ENCODE measurements at places on chromosomes 13 and 19.

DNA sequence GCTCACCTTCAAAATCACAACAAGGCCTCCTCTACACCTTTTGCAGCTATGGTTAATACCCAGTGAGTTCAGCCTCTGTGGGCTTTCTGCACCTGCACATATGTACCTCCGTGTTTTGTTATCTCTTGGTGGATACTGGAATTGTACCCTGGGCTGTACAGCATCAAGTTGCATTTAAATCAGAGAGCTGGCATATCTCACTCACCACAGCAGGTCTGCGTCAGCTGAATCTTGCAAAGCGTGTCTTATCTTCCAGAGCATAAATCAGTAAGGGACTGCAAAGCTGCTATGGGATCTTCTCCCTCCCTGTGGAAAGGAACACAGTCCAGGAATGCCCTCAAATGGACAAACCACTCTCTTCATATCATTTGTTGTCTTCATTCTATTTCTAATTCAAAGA, 1048.7 kb downstream of the UQCRFS1 start:
- no peak for DNase-seq

GRCh38 chr19:15251749-15252397, 19.6 kb upstream of the EPHX3 start:
- peak; percentile 2 for DNase-seq

DNA sequence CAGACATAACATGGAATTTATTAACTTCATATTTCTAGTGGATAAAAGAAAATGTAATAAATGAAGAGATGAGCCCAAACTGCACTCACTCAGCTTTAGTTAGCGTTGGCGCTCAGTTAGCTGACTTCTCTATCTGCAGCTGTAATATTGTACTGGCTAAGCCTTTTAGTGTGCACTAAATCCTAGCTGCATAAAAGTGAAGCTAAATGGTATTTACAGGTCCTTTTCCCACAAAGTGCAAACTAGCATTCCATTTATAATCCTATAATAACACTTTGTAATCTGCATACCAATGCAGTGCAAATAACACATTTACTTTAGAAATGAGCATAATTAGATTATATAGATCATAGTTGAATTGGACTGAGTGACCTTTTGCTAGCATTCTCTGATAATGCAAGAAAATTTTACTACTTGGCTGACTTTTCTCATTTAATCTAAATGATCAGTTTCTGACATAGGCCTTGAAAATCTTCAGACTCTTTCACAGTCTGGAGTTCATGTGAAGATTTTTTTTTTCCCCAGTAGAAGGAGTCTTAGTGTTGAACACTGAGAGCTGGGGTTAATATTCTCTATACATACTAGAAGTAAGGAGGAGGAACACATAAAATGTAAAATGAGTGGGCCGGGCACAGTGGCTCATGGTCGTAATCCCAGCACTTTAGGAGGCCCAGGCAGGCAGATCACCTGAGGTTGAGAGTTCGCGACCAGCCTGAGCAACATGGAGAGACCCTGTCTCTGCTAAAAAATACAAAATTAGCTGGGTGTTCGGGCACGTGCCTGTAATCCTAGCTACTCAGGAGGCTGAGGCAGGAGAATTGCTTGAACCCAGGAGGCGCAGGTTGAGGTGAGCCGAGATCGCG, 1426.4 kb downstream of the PCDH9 start:
- DNase-seq, result no peak

- DNase-seq, result no peak
Observed at GRCh38 chr19:38842439-38843174, 7.2 kb downstream of the HNRNPL start.

DNA sequence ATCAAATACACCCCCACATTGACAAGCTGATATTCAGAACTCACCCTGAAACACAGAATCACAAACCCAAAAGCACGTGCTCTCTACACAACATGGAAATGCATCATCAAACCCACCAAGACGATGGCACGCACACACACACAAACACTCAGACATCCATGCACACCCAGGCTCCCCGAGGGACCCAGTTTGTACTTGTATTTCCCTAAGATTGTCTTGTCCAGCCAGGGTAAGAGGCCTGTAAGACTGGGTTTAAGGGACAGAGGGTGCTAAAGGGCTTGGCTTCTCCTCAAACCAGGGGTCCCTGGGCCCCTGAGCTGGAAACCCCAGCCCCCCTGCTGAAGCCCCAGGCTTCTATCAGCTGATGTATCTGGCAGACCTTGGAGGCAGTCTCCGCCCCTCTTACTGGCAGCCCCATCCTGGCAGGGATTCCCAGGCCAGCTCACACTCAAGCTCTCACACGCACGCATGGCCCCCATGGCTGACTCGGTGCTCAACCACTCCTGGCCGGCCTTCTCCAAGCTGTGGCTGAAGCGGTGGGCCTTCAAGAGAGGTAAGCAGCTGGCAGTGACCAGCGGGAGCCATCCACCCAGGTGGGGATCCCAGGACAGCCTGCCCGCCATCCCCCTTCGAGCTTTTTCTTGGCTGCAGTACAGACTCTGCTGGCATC, 6.5 kb downstream of the ARHGEF18 start:
- DNase-seq, result no peak

GRCh38 chr19:3604987-3605343, 1.7 kb downstream of the TBXA2R start:
- no peak for DNase-seq

GRCh38 chr13:102817907-102818306, 19.0 kb downstream of the BIVM start:
- DNase-seq, result no peak

DNA sequence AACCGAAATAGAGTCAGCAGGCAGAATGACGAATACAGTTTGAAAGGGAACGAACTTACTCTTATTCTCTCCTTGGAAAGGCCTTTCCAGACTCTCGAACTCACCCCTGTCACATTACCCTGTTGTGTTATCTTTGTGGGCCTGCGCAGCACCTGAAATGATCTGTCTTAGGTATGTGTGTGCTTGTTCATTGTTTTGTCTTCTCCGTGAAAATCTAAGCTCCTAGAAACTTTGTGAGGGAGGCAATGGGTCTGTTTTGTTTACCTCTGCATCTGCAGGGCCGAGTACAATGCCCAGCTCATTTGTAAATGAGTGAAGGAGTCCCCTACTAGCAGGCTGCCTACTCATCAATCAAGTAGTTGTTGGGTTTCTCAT, 19.6 kb downstream of the HMGB1 start:
- peak; percentile 61 for DNase-seq

- no peak for DNase-seq
Observed at GRCh38 chr13:95457294-95457693, 95.2 kb upstream of the CLDN10 start.

DNA sequence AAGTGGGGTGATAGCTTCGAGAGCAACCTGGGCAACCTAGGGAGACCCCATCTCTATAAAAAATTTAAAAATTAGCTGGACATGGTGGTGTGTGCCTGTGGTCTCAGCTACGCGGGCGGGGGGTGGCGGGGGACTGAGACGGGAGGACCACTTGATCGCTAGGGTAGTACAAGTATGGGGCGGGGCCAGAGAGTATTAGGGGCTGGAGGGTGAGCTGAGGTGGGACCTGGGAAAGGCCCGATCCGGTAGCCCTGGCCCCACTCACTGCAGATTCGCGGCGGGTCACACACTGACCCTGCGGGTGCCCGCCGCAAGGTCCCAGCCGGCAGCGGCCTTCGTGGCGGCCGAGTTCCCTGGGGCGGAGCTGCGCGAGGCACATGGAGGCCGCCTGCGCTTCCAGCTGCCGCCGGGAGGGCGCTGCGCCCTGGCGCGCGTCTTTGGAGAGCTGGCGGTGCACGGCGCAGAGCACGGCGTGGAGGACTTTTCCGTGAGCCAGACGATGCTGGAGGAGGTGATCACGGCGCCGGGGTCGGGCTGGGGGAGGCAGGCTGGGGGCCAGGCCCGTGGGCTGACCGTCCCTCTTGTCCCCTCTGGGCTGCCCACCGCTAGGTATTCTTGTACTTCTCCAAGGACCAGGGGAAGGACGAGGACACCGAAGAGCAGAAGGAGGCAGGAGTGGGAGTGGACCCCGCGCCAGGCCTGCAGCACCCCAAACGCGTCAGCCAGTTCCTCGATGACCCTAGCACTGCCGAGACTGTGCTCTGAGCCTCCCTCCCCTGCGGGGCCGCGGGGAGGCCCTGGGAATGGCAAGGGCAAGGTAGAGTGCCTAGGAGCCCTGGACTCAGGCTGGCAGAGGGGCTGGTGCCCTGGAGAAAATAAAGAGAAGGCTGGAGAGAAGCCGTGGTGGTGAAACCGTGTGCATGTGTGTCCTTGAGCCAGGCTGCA, 2.0 kb upstream of the ARHGAP45 start:
- peak; percentile 16 for DNase-seq

GRCh38 chr13:76016799-76017400, 380.8 kb downstream of the LMO7 start:
- peak; percentile 44 for DNase-seq

DNA sequence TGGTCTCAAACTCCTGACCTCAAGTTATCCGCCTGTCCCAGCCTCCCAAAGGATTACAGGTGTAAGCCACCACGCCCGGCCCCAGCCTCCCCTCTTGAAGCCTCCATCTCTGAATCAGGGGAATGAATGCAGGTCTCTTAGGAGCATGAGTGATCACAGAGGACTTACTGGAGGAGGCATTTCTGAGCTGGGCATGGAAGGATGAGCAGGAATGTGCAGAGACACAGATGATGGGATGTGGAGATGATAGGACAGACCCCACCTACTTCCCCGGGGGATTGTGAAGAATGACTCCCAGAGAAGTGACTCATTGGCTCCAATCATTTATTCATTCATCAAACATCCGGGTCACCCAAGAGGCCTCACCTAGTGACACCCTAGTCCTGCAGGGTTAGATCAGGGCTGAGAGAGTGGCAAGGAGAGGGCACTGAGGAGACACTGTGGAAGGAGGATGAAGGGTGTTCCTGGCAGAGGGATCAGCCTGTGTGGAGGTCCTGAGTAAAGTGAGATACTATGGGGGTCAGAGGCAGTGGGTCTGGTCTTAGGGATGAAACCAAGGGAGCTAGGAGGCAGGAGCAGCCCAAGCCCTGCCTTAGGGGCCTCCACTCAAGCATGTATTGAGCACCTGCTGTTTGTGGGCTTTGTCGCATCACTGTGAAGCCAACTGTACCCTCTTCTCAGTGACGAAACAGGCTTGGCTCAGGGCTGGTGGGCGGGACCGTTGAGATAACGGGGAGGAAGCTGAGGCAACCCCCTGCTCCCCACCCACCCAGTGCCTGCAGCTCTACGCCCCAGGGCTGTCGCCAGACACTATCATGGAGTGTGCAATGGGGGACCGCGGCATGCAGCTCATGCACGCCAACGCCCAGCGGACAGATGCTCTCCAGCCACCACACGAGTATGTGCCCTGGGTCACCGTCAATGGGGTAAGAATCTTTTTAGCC, 3.0 kb downstream of the IFI30 start:
- no peak for DNase-seq

DNA sequence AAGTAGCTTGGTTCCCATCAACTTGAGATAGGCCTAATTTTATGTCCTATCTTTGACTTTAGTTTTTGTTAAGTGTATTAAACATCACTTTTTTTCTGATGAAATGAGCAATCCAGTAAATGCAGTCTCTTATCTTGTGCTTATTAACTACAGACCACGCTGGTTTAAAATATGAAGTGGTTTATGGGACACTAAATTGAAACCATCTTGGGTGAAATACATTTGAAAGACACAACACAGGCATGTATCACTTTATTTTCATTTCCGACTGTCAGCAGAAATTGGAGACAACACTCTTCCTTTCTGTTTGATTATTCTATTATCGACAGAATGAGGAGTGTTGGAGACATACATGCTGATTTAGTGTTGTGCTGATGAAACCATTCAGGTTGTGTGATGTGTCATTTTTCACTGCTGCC, 447.7 kb downstream of the GPC6 start:
- DNase-seq, result no peak

DNA sequence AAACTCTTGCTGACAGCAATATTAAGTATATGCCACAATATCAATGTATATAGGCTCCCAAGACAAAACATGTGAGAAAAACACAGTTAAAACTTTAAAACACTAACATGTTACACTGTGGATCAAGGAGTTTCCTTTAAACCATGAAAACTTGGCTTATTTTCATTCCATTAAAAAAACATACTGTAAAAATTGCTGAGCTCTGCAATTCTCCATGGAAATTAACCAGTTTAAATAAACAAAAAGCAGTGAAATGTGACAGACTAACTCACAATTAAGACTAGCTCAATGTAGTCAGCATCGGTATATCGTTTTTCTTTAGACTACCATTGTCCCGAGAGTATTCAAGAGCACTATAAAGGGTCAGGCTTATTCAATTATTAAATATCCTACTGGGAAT, 930.5 kb upstream of the SLITRK1 start:
- no peak for DNase-seq

GRCh38 chr19:2532252-2533071, 56.5 kb downstream of the GADD45B start:
- DNase-seq, result no peak

- no peak for DNase-seq
Observed at GRCh38 chr19:40774916-40775631, at the start of gene MIA. MIA (plus strand) TSS chr19:40775521; CDS start chr19:40775543, 22 bp downstream.

DNA sequence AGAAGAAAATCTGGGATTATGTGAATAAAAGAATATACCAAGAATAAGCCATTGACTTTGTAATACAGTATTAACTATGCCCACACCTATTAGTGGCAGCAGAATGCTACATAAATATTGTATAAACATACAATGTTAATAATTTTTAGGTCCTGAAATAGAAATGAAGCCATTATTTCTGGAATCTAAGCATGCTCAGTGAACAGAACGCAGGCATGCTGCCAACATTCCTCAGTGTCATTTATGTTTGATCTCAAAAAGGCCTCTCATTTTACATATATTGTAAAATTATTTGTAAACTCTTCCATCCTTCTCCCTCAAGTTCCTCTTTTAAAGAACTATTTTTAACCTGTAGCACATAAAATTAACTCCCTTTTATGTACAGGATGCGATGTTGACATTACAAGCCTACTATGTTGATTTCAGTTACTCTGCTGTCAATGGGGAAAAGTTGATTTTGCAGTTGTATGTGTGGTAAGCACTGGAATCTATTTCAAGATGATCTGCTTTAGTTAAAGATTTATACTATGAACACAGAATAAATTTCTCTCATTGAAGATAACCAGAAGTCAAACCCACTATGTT, 118.8 kb downstream of the VWA8 start:
- no peak for DNase-seq

DNA sequence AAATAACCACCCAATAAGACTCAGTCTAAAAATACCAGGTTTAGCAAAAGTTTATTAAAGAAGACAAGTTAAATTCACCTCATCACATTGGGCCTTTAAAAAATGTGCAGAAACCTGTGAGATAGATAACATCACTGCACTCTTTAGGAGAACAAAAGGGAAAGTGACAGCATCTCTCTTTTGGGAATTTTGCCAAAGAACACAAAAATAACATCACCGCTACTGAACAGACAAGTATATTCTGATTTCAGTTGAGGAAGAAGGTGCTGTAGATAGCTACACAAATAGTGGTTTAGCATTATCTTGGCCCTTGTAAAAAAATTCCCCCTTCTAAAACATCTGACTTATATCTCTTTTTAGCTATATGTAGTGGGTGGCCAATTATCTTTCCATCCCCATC, 244.7 kb downstream of the VWA8 start:
- DNase-seq, result no peak

DNA sequence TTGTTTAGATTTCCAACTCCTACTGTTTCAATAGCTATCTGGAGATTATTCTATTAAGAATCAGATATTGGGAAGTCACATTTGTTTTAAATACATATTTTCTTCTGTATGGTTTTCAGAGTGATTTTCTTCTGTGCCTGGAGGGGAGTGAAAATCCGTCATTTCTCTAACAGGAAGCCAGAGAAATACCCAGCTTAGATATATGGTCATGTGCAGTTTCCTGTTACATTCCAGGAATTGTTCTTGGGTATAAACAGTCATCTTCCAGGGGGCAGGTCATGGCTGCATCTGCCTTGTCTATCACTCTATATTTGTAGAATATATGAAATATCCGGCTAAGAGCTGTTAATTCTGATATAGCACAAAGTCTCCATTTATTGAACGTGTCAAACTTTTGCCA, 77.5 kb upstream of the MIR17HG start:
- DNase-seq, result no peak
